T-helper 2 cell treated with Interferon-gamma antibody and Interleukin-4, amounts not matched to agents 5 μg/mL and 100 μg/mL, for 36 hours (primary cell): ENCODE measurements at places on chromosomes 13 and 19.

GRCh38 chr13:73667756-73668155 lies 466.4 kb downstream of the KLF12 start:
- H3K36me3 ChIP-seq: no peaks in the 10 kb centered on the region
- H3K27ac ChIP-seq: no peak overlapping the region
- peaks cover 16% of the 10 kb centered on the region for H3K27me3 ChIP-seq

- H3K4me1 ChIP-seq: no peaks in the 10 kb centered on the region
- no peak for DNase-seq
- no peak overlapping the region for H3K4me3 ChIP-seq
- no peak overlapping the region for H3K27ac ChIP-seq
- H3K36me3 ChIP-seq: no peaks in the 10 kb centered on the region
- no peaks in the 10 kb centered on the region for H3K27me3 ChIP-seq
Observed at GRCh38 chr13:113013878-113014751, 45.1 kb downstream of the MCF2L start.

DNA sequence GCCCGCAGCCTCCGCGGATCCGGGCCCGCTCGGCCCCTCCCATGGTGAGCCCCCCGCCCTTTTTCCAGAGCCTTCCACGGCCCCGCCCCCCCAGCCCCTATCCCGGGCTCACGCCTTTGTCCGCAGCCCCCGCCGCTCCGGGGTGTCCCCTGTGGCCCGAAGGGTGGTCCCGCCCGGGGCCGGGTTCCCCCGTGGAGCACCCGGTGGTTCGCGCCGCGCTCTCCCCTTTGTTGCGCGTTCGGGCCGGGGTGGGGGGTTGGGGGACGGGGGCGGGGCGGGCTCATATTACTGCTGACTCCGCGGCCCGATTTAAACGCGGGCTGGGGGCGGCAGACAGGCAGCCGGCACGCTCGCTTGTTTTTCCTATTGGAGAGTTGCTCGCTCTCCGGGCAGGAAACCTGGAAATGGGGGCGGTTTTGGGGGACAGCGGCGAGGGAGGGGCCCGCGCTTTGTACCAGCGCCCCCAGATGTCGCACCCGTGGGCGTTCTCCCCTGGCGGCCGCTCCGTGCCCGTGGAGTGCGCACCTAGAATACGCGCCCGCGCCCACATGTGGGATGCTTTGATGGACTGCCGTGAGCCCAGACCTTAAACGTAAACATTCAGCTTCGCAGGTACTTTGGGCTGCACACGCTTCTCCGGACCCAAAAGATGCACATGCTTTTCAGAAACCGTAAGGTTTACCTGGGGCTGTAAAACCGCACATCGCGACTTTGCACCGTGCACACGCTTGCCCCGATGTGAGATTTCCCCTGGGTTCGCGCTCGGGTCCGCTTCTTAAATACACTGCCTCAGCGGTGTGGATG lies 699 bp downstream of the PTOV1 start:
- peaks cover 32% of the 10 kb centered on the region for H3K4me1 ChIP-seq
- peaks cover 11% of the 10 kb centered on the region for H3K36me3 ChIP-seq
- H3K4me3 ChIP-seq: peak overlapping the region; percentile 85
- H3K27ac ChIP-seq: peak overlapping the region; percentile 80

GRCh38 chr13:78586706-78587105 lies 16.6 kb downstream of the POU4F1 start:
- no peaks in the 10 kb centered on the region for H3K36me3 ChIP-seq
- H3K27me3 ChIP-seq: peaks cover 65% of the 10 kb centered on the region
- no peak for DNase-seq
- H3K4me3 ChIP-seq: no peak overlapping the region
- peaks cover 3% of the 10 kb centered on the region for H3K4me1 ChIP-seq

GRCh38 chr13:75399168-75399878 lies 82.6 kb downstream of the TBC1D4 start:
- no peak overlapping the region for H3K27ac ChIP-seq
- H3K4me1 ChIP-seq: no peaks in the 10 kb centered on the region
- no peaks in the 10 kb centered on the region for H3K36me3 ChIP-seq
- H3K4me3 ChIP-seq: no peak overlapping the region
- H3K27me3 ChIP-seq: peaks cover 12% of the 10 kb centered on the region

DNA sequence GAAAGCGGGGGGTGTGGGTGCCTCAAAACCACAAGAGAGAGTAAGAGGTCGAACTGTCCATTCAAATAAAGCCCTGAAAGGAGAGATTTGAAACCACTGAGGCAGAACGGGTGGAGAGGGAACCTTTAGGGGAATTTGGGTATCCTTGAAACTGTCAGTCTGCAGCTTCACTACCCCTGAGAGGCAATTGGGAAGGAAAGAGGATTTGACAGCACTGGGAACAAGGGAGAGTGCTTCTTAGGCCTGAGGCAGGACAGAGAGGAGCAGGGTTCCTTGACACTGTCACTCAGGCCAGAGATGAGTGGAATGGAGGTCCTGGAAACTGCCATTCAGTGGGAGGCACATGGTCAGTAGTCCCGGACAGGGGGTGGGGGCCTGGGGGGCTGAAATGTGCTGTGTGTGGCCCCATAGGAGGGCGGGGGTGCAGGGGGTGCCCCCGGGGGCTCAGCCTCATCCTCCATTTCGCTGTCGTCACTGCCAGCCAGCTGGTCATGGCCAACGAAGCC lies 5.0 kb downstream of the GFY start:
- peaks cover 85% of the 10 kb centered on the region for H3K27me3 ChIP-seq
- no peak overlapping the region for H3K27ac ChIP-seq
- no peaks in the 10 kb centered on the region for H3K36me3 ChIP-seq
- no peak overlapping the region for H3K4me3 ChIP-seq
- DNase-seq: no peak

- H3K27me3 ChIP-seq: peaks cover 6% of the 10 kb centered on the region
- H3K4me1 ChIP-seq: no peaks in the 10 kb centered on the region
- H3K4me3 ChIP-seq: no peak overlapping the region
- no peak overlapping the region for H3K27ac ChIP-seq
Observed at GRCh38 chr13:113789167-113789566, 30.1 kb downstream of the TMEM255B start.

GRCh38 chr19:32676895-32677359 lies 1.3 kb downstream of the RGS9BP start:
- no peak overlapping the region for H3K27ac ChIP-seq
- no peak for DNase-seq
- H3K27me3 ChIP-seq: peaks cover 28% of the 10 kb centered on the region
- peaks cover 21% of the 10 kb centered on the region for H3K4me1 ChIP-seq
- peak overlapping the region; percentile 48 for H3K4me3 ChIP-seq
- H3K36me3 ChIP-seq: peaks cover 4% of the 10 kb centered on the region

DNA sequence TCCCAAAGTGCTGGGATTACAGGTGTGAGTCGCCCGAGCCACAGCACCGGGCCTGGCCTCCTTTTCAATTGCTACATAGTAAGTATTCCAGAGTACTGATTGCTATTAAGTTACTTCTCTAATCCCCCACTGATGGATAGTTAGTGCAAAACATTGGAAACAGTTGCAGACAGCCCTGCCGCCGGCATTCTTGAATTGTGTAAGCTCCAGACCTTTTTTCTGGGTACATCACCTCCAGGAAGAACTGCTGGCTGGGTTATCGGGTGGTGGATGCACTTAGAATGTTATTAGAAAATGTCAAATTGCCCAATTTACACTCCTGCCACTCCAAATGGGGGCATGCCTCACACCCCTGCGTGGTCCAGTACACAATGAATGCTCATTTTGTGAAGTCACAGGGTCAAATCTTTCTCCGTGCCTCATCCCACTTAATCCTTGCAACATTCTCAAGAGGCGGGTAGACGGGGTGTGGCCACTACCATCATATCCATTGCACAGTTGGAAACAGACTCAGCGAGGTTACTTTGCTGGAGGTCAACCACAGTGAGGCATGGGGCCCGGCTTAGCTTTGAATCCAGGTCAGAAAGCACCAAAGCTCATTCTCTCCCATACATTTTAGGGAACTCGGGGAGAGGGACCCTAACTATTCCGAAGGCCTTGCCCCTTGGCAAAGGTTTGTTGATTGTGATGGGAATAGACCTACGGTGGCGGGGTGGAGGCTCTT lies 1.0 kb upstream of the KDM4B start:
- DNase-seq: no peak
- H3K36me3 ChIP-seq: peaks cover 40% of the 10 kb centered on the region
- H3K4me1 ChIP-seq: peaks cover 34% of the 10 kb centered on the region
- no peaks in the 10 kb centered on the region for H3K27me3 ChIP-seq
